ENCODE measurements at places on chromosomes 3 and 15. TPM values are rescaled to one million over a fixed set of nuclear protein-coding genes. Genes with fewer than 3 reads are reported as not detected.

GRCh38 chr3:51393564-51393963 is 2.5 kb downstream of the RBM15B start:
- ATAC-seq: no peak

Gene PPP1R14D
- total RNA-seq: not detected

- ATAC-seq: no peak
Measured at GRCh38 chr3:71488391-71488809, 95.1 kb downstream of the FOXP1 start.

DNA sequence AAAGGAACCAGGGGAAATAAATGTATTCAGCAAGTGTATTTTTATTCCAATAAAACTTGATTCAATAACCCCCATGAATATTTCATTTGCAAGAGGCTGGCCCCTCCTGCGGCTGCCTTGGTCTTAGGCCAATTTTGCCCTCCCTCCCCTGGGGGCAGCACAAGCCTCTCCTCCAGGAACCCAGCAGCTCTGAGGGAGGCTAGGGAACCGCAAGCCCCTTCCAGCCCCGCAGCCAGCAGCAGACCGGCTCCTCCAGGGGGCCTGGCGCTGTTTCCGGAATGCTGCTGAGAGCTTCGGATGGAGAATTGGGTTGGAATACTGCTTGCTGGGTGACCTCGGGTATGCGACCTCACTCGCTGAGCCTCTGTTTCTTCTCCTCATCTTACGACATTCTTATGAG is 150.1 kb downstream of the RAB11A start:
- no peak for ATAC-seq

Gene FOXB1
- not detected for total RNA-seq
